ENCODE measurements at places on chromosomes 1 and 21.

GRCh38 chr1:216314379-216315095 is 108.7 kb downstream of the USH2A start:
- no peak for DNase-seq

- DNase-seq, result no peak
These were observed 1.7 kb downstream of the FGR start for GRCh38 chr1:27633298-27633610.

GRCh38 chr1:173302366-173302765 is 95.2 kb upstream of the TNFSF4 start:
- no peak for DNase-seq

DNA sequence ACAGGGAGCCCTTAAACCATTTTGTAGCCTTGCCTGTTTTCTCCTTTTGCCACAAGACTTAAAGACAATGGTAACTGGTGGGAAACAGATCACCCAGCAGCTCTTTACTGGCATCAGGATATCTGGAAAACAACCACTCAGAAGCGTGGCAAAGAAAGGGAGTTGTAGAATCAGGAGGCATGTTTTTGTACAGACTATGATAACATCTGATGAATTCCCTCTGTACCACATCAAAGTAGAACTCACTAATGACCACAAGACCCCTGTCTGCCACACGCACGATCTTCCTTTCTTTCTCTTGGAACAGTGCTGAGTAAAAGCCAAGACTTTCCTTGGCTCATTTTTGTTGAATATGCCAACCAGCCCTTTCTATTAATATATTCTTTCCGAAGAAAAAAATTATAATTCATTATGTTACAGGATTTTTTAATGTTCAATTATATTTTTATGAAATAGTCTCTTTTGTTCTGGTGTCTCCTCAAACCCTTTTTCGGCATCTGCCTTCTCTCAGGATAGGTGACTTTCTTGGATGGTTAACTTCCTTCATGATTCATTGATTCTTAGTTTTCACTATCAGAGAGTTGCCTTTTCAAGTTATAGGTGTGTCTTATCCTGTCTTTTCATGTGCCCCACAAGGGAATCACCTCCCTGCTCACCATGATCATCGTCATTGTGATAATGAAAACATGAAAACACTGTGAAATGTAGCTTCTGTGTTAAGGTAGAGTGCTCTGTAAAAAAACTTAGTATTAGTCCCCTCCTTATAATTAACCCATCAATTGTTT is 7.9 kb upstream of the PHGDH start:
- DNase-seq, result no peak

All from stimulated activated CD4-positive, alpha-beta T cell treated with anti-CD3 and anti-CD28 coated beads, Interleukin-1b, Interleukin-23, amount 100 ng/mL, for 4 hours (primary cell).